ENCODE measurements at places on chromosomes 16 and 17. TPM values are rescaled to one million over a fixed set of nuclear protein-coding genes. Genes with fewer than 3 reads are reported as not detected.

DNA sequence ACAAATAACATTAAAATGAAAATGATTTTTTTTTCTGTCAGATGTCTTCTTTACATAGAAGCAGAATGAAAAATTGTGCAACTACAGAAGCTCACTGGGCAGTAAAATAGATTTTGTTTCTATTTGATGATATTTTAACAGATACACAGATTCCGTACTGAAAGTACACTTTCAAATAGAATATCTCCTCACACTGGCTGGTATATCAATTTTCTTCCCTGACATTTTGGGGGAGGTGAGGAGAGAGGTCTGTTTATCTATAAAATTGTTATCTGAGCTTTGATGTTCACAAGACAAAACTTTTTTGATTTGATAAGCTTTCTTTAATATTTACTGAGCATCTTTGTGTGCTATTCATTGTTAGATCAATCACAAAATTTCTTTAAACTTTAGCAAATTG lies 124.3 kb upstream of the NACA2 start:
- no peak for DNase-seq

DNA sequence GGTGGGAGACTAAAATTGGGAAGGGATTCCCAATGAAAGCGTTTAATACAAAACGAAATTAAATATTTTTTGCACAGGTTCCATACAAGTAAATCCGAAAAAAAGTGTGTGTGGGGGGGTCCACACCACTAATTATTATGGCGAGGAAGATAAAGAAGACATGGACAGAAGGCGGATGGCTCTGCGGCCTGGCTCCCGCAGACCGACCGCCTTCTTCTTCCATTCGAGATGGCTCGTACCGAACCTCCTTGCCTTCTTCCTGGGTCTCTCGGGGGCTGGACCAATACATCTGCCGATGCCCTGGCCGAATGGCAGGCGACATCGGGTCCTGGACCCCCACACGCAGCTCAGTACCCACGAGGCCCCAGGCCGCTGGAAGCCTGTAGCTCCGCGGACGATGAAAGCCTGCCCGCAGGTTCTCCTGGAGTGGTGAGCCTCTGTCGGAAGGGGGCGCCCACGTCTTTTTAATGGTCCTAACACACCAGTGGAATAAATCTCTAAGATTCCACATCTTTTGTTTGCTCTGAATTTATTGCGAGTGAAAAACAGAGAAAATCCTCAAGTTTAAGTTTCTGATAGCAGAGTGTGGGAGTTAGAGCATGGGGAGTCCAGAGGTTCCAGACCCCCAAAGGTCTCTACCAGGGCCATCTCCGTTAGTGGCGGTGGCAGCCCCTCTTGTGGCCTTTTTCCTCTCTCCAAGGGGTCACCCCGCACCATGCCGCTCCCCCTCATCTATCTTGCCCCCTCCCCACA lies 1.4 kb downstream of the PRAC2 start:
- DNase-seq = peak; percentile 91

DNA sequence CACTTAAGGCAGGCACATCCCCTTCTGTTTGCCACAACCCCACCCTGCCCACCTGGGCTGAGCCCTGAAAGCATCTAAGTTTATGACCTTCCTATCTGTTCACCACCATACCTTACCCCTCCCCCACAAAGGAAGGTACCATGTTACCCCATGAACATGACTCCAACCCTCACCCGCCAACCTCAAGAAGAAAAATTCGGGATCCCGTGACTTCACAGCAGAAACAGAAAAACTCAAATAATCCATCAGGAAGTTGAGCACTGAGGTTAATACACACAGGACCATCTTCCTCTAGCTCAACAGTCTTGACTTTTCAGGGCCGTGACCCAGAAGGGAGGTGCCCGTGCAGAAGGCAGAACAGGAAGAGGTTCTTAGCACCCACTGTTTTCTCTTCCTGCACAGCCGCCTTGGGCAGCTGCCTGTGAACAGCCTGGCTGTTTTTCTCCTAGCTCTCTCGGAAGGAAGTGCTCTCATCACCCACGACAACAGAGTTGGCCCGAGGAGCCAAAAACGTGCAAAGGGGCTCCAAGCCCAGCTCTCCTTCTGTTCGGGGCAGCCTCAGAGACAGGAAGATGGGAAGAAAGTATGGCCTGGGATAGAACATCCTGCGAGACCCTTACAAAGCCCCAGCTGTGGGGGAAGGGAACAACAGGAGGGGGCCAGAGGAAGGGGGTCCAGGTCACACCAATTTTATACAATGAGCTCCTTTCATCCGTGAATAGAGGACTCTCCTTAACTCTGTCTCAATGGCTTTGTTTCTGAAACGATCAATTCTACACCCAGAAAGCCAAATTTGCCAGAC lies 101.1 kb downstream of the XYLT1 start:
- no peak for DNase-seq

Gene CHD9NB
- total RNA-seq = 2.3 TPM

All from hepatocyte (in vitro differentiated cells).